ENCODE measurements at places on chromosomes 7 and 10. TPM values are rescaled to one million over a fixed set of nuclear protein-coding genes. Genes with fewer than 3 reads are reported as not detected.

- no peak for DNase-seq
These were observed 345.2 kb upstream of the C7orf33 start for GRCh38 chr7:148245381-148245780.

DNA sequence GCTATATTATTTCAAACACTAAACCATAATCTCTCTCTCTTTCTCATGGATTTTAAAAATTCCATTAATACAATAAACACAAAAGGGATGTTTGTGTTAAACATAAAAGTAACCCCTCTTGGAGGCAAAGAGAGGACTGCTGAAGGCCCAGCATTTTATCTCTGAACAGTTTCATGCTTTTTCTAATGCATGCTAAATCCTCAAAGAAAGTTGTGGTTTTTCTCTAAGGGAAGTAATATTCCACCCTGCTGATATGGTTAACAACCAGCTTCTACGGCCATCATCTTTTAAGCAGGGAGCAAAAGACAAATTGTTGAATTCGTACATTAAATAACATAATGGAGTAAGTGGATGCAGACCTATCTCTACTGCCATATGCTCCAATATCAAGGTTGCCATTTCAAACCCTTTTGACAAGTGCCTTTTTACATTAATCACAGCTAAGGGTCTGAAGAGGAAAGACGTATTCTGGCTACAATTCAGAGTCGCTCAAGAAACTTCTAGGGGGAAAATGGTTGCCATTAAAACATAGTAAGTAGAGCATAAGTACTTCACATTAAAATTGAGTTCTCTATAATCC, 103.1 kb downstream of the SLC25A13 start:
- DNase-seq, result no peak

- DNase-seq, result no peak
These were observed 127.7 kb downstream of the ELMO1 start for GRCh38 chr7:37320848-37321468.

GRCh38 chr7:116227678-116228239, 17.4 kb downstream of the TES start:
- peak; percentile 83 for DNase-seq

DNA sequence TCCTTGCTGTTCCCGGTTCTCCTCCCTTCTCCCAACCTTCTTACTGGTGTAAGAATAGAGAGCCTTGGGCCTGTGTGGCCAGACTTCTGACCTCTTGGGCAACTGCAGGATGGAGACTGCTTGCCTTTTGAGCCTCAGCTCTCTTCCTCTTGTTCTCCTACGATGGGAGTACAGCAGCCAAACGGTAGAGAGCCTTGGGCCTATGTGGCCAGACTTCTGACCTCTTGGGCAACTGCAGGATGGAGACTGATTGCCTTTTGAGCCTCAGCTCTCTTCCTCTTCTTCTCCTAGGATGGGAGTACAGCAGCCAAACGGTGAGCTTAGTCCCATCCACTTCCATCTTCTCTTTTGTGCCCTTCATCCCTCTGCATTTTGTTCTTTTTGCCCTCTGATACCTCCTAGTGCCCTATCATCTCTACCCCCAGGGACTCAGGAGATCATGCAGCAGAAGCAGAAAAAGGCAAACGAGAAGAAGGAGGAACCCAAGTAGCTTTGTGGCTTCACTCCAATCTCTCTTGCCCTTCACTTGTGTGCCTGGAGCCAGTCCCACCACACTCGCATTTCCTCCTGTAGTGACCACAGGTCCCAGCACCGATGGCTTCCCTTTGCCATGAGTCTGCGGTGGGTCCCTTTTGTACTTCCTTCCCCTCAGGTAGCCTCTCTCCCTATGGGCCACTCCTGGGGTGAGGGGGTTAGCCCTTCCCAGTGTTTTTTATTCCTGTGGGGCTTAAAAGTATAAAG, 15.3 kb downstream of the SLC25A13 start:
- DNase-seq, result no peak

DNA sequence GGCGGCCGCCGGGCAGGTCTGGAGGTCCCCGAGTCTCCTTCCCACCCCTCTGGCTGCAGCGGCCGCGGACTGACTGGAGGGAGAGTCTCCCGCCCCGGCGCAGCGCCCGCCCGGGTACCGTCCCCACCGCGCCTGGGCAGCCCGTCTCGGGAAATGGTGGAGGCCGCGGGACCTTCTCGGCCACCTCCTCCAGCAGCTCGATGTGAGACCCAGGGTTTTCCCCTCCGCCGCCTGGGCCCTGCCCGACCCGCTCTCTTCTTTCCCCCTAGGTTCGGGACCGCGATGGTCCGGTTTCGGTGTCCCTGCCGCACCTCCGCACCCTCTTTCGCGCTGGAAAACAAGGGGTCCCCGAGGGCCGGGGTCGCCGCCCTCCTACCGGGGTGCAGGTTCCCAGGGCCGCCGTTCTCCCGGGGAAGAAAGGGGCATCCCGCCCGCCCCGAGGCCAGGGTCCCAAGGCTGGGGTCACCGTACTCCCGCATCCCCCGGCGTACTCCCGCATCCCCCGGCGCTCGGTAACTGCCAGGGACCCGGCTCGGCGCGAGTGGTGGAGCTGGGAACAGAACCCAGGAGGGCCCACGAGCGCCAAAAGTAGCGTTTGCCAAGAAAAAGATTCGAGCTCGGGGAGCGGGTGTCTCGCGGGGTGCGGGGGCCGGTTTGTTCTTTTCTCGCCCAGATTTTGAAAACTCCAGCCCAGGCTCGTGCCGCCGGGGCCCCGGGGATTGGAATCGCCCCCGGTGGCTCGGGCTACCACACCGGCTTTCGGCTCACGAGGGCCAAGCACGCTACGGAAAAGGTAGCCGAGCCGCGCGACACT, 3.4 kb downstream of the TNRC18 start:
- no peak for DNase-seq

DNA sequence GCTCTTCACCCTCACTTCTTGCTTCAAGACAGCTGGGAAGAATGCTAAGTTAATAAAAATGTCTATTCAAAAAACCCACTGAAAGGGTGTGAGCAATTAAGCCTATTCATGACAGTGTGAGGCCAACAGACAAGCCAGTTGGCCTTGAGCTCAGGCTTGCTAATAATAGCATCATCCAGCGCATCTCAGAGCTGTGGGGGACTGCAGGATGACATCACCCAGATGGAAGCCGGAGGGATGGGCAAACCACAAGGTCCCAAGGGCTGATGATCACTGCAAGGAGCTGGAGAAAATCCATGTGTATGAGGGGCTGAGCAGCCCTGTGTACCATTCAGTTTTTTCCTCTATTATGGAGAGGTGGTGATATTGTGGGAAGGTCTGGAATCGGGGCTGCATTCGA, 770.4 kb downstream of the TNS3 start:
- peak; percentile 64 for DNase-seq

GRCh38 chr7:65301007-65301406, 72.6 kb upstream of the ZNF92 start:
- DNase-seq, result no peak

The ZPBP gene
- polyA plus RNA-seq, result not detected

The GHRHR gene
- 0.54 TPM for polyA plus RNA-seq
